ENCODE measurements at places on chromosomes 5 and 9.

DNA sequence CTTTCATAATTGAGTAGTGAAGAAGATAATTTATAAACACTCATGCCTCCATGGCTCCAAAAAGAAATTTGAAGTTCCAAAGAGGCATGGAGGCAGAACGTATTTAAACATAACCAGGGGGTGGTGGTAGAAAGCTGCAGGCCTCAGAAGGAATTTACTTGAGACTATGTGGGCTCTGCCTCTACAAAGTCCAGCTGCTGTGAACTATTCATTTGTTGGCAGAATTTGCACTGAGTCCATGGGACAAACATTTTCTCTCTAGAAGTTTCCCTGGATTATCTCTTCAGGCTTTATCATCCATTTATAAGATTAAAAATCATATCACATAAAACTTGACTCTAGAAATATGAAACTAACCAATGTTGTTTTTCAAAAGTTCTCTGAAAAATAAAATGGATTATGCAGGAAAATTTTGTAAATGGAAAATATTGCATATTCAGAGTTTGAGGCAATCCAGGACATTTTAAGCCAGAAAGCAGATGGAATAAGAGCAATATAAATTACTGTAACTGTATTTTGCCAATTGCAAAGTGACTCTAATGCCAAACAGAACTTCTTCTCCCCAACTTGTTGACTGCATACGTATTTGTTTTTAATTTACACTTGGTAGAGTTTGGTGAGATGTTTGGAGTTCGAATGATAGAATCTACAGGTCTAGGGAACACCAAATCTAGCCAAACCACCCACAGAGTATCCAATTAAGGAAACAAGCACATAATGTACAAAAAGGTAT is 258.2 kb downstream of the ENC1 start:
- DNase-seq = no peak

- no peak for DNase-seq
These were observed 25.6 kb upstream of the ARRDC3 start for GRCh38 chr5:91408710-91409109.

GRCh38 chr5:98095072-98095471 is 678.4 kb upstream of the RGMB start:
- no peak for DNase-seq

GRCh38 chr9:109640580-109641371 is 139.2 kb upstream of the PALM2AKAP2 start:
- DNase-seq = no peak

DNA sequence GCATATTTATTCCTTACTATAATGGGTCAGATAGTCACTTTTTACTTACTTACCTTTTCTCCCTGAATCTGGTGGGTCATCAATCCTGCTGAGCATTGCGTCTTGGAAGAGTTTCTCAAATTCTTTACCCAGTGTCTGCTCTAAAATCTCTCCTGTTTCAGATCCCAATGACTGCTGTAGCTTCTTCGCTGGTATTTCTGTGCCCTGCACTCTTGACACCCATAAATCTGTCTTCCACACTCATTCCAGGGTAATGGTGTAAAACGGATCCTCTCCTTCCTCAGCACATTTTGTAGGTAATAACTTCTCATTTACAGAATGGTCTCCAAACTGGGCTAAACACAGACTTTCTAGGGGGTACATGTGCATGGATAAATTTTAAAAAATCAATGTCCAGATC is 407.4 kb downstream of the DMAC1 start:
- DNase-seq = no peak

- no peak for DNase-seq
These were observed 33.0 kb downstream of the ELOVL7 start for GRCh38 chr5:60811105-60811504.

DNA sequence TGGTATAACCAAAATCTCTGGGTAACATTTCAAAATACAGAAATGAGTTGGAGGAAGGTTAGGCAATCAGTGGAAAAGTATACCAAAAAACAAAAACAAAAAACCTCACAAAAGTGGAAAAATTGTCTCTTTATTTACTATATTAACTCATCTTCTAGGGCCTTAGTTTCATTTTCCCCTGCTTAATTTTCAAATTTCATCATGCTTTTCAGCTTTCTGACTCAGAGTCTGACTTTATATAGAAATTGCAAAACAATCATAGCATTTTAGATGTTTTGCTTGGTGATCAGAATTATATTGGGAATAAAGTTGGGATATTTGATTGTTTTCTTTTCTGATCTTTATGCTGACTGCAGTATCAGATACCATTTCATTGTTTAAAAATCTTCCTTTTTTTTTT is 257.0 kb upstream of the PRR16 start:
- DNase-seq = no peak

GRCh38 chr9:108776920-108777639 is 78.7 kb downstream of the ACTL7B start:
- DNase-seq = no peak

GRCh38 chr9:7081065-7081600 is 323.4 kb downstream of the KDM4C start:
- DNase-seq = no peak

DNA sequence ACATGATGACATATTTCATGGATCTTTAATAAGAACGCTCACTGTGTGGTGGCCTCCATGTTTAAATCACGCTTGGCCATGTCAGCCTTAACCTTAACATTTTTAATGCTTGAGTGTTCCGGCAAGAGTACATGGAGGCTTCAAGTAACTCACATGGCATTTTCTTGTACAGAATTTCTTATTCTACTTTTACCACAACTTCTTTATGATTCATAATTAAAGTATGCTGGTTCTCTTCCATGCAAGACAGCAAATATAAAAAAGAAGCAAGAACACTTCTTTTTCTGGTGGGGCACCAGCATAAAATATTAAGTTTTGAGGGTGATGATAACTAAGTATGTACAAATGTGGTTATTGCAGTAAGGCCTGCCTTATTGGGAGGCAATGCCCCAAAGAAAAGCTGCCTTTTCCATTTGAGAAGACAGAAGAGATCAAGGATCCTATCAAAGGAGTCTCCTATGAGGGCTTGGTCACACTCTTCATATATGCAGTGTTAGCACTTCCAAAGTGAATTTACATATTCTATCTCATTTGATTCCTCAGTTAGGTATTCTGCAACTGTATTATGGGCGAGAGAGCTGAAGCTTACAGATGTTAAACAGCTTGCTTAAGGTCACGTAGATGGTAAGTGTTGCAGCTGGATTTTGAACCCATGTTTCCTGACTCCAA is 382.7 kb upstream of the MEF2C start:
- DNase-seq = peak; percentile 6

GRCh38 chr5:133939668-133940067 is 28.8 kb downstream of the C5orf15 start:
- no peak for DNase-seq

- no peak for DNase-seq
These were observed 781 bp upstream of the MYOZ3 start for GRCh38 chr5:150660108-150660831.

DNA sequence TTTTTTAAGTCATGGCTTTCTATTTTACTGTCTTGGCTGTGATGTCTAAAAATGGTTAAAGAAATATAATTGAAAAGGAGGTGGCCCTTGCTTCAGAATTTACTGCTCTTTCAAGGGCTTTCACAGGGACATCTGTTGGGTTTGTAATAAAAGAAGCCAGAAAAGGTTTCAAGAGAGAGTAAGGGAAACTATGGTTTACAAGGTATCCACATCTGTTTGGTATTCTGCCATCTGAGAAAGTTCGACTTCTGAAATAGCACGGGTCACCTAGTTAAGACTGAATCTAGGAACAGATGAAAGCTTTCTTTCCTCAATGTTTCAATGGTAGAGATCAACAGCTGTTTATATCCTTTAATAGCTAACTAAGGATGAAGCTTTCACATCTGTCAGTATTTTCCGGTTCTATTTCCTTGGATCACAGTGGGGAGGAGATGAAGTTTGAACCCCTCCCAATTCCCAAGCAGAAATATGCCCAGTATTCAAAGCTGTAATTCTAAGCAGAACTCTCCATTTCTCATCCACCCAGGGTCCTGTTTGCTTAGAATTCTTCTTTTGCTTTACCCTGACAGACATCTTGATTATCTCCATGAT is 72.8 kb upstream of the IFNK start:
- no peak for DNase-seq

GRCh38 chr5:15785531-15785981 is 285.6 kb downstream of the FBXL7 start:
- DNase-seq = no peak

- no peak for DNase-seq
These were observed 12.7 kb downstream of the VAV2 start for GRCh38 chr9:133979273-133979920.

DNA sequence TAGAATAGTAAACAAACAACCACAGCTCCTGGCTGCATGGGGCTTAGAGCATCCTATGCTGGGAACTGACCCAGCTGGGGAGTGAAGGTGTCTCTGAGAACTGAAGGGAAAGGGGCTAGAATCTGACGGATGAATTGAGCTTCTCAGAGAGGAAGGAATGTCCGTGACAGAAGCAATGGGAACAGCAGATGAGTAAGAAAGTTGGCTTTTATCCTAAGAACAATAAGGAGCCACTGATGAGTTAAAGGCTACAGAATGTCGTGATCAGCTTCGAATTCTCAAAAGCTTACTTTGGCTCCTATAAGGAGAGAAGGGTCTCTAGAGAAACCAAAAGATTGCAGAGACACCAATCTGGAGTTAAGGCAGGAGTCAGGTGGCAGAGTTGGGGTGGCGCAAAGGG is 52.6 kb downstream of the EBF1 start:
- DNase-seq = no peak

- DNase-seq = no peak
These were observed 438.6 kb upstream of the MPDZ start for GRCh38 chr9:13718086-13718485.

DNA sequence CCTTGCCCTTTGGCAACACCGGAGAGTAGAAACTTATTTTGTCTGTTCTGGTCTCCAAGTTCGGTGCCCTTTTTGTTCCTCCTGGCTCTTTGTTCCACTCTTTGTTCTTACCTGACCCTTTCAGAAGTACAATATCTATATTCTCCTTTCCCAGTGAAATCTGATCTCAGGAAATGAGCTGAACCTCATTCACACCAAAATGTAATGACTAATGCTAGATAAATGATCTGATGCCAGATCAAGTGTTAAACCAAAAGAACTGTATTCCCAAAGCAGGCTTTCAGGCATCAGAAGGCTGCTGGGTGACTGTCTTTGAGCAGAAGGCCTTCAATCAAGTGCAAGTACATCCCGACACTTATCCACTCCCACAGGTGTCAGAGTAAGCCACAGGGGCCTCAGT is 156.4 kb downstream of the SPOCK1 start:
- no peak for DNase-seq

DNA sequence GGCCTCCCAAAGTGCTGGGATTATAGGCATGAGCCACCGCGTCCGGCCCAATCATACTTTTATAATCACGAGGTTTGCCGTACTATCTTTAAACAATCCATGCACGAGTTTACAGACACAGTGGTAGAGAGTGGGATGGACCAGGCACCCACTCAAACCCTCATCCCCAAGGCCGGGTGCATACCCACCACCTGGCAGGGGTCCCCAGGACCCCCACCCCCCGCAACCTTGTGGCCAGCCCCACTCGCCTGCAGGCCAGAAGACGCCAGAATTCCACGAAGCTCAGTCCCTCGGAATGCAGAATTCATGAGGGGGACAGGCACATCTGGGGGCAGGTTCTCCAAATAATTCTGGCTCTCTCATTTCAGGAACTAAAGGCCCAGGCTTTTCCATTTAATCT is 17.1 kb downstream of the NACC2 start:
- DNase-seq = no peak

DNA sequence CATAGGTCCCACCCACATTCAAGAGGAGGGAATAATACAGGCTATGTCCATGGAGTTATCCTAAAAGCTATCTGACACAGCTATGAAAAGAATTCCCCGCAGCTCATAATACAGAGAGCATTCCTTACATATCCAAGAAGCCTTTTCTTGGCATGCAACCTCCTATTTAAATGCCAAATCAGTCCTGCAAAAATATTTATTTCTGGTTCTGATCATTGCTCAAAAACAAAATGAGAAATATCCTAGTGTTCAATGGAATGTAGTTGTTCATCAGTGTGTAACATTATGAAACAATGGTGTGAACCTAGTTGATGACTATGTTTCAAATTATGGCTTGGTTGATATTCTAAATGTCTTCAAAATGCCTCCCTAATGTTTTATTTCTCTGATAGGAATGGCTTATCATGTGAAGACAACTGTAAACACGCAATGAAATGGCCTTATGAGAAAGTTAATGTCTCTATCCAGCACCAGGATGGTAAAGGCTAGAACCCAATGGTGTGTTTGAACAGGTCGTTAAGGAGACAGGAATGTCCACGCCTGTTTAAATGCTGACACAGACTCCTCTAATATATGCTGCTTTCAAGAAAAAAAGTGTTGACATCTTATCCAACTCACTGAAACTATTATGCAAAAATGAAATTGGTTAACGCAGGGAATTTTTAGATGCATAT is 126.7 kb upstream of the CDH6 start:
- no peak for DNase-seq

GRCh38 chr9:7285199-7285598 is 514.4 kb downstream of the DMAC1 start:
- DNase-seq = no peak

- no peak for DNase-seq
These were observed 5.8 kb upstream of the CCL21 start for GRCh38 chr9:34715639-34716215.

DNA sequence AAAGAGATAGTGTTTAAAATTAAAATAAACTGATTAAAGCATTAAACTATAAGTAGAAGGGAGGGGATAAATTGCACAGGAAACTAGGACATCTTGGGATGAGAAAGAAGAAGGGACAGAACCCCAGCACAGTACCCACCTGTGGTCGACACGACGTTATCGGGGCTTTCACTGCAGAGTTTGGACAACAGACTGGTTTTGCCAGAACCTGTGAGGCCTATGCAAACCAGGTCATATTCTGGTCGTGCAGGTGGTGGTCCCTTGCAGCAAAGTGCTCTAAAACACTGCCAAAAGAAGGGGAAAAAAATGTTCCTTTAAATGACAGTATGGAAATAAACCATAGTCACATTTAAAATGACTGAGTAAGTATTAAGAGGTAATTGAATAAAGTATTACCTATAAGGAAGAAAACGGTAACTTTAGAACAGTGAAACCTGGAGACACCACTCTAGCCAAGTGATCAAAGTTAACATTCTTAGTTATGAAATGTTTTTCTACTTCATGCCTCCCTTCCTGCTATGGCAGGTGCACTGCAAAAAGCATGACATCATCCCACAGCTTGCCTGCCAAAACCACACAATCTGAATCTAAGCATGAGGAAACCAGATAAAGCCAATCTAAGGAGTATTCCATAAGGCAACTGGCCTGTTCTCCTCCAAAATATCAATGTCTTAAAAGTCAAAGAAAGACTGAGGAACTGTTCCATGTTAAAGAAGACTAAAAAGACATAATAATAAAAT is 138.6 kb downstream of the ARL15 start:
- no peak for DNase-seq
